ENCODE measurements at places on chromosomes 6 and 20. TPM values are rescaled to one million over a fixed set of nuclear protein-coding genes. Genes with fewer than 3 reads are reported as not detected.

DNA sequence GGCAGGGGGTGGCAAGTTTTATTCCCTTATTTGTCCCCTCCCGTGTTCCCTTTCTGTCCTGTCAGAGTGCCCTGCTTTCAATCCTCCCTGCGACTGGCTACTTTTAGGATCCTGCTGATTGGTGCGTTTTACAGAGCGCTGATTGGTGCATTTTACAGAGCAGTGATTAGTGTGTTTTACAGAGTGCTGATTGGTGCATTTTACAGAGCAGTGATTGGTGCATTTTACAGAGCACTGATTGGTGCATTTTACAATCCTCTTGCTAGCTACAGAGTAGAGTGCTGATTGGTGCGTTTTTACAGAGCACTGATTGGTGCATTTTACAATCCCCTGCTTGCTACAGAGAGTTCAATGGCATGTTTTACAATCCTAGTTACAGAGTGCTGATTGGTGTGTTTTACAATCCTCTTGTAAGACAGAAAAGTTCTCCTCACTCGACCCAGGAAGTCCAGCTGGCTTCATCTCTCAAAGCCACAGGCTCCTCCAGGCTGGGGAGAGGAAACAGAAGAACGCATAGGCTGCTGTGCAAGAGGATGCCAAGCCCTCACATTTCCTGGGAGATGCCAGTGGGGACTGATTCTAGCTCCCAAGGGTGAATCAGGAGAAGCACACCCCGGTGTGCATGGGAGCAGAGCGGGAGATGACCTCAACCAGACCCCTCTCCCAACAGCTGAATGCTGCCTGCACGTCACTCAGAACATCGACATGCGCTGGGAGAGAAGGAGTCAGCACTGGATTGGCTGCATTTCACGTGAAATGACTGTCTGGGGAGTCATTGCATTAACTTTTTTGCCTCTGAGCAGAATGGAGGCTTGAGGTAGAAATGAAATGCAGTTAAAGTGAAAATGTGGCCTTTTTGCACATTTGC is 48.3 kb upstream of the SLC22A23 start:
- DNase-seq: no peak

The LIN28B gene
- total RNA-seq: not detected

The PHF3 gene
- 68.9 TPM for total RNA-seq

DNA sequence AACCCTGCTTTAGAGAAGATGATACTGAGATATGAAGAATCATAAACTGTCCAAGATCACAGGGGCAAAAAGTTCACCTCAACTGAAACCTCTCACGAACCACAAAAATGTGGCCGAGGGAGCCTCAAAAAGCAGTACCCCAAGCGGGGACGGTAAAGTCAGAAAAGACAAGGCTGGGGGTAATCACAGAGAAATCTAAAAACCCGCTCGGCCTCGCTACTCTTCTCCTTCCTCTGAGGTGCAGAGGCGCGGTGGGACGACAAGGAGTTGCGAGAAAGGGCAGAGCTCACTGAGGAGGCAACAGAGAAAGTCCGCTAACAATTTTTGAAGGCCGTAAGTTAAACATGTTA is 356 bp upstream of the IRAK1BP1 start:
- DNase-seq: no peak

The RBL1 gene
- 6.9 TPM for total RNA-seq

DNA sequence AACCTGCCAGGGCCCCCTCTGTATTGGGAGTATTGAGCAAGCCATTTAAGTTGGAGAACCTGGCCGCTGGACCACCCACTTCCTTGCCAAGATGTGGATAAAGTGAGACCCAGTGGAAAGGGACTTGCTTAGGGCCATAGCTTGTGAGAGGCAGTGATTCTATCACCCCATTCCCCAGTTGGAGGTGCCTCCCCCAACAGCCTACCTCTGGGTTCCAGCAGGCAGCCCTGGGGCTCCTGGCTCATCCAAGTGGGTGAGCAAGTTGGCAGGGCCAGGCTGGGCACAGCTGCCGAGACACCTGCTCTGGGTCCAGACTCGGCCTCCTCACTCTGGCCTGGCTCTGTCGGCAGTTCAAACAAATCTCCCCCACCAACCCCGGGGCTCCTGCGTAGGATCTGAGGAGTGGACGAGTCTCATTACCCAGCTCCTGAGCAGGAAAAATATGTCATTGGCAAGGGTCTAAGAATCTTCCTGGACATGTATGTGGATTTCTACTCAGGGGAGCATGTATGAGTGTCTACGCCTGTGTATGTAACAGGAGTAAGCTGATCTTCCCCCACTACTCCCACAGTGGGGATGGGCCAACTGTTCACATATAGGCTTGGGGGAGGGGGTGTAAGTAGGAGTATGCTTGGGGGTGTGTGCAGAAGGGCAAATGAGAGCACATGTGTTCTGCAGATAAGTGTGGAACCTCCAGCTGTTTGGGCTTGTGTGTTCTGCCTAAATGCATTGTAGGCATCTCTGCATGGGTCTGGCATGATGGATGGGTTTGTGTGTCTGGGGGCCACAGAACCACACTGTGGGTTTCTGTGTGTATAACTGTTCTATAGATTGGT is 1.9 kb downstream of the ID1 start:
- no peak for DNase-seq

DNA sequence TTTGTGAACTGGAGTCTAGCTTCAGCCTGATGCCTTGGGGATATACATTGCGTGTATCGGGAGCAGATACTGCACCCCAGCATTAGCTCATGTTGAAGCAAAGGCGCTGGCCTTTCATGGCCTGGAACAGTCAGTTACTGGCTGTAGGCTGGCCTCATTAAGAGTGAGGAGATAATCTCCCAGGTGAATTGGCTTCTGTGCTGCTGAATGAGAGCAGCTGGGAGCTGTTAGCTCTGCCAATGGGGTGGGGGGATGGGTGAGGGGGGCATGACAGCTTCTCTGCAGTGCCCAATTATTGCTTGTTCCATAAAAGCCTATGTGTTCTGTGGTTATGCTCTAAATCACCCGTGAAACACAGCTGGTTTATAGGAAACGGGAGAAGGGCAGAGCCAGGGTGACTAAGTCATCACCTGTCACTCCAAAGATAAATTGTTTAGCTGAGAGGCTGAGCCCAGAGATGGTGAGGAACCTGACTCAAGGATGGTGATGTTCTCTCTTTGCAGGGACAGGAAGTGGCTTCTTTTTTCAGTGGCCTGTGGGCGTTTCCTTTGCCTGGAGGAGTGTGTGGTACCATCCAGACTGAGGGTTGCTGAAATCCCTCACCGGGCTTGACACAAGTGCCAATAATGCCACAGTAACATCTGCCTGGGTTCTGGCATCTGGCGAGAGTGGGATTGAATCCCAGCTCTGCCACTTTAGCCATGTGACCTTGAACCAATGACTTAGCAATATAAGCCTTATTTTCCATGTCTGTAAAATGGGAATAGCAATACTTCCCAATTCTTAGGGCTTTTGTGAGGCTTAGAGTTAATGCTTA is 170.8 kb downstream of the BCAS1 start:
- peak; percentile 63 for DNase-seq

The MBOAT1 gene
- 45.7 TPM for total RNA-seq

DNA sequence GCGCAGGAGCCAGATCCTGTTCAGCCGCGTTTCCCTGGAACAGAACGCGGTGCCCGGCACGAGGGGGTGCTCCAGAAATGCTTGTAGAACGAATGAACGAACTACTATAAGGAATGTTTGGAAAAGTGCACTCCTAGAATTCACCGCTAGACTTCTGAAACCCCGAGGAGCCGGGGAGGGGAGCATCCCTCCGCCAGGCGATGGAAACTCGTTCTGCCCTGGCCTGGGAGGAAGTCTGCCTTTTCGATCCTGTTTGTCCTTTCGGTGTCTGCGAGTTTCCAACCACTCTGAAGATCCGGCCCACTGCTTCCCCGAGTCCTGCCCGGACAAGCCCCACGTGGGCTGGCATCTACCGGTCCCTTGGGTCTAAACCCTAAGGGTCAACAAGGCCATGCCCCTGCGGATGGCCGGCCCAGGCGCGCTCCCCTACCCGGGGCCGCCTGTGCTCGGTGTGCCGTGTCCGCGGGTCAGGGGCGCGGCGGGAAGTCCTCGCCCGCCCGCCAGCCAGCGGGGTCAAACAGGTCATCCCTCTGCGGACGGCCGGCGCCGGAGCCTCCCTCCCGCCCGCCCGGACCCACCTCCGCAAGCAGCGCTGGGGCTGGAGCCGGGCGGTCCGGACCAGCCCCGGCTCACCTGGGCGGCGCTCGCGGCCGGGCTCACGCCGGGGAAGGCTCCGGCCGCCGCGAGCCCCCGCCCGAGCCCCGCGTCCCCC is 526 bp downstream of the SULF2 start:
- peak; percentile 43 for DNase-seq

The TCF21 gene
- 4.4 TPM for total RNA-seq

DNA sequence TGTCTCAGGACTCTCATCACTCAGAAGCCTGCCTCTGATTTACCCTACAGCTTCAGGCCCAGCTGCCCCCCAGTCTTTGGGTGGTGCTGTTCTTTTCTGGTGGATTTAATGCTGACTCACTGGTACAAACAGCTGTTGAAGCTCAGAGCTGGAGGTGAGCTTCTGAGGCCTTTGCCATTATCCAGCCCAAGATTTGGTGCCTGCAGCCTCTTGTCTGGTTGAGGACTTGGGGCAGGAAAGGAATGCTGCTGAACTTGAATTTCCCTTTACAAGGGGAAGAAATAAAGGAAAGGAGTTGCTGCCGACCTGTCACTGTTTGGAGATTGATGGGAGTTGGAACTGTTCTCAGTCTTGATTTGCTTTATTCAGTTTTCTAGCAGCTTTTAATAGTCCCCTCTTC is 19.8 kb downstream of the ABCF1 start:
- no peak for DNase-seq

DNA sequence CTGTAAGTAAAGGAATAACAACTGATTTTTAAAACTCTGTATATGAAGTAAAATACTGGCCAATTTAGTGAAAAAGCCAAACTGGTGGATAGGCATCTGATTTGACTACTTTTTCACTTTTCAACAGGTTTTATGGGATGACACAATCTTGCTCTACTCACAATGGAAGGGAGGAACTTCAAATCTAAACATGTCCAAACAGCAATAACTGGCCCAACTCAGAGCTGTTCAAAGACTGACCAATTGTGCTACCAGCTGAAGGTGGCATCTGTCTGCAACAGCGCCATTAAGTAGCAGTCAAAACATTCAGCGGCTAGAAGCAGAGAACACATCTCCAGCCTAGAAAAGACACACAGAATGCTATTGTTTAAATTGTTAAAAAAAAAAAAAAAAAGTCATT is 44.6 kb downstream of the SESN1 start:
- DNase-seq: no peak

Measured in colonic mucosa (tissue), 4 donors.